ENCODE measurements at places on chromosomes 1 and 21. TPM values are rescaled to one million over a fixed set of nuclear protein-coding genes. Genes with fewer than 3 reads are reported as not detected.
A peak's percentile ranks its signal among the peaks of the same experiment; 100 is the strongest.

- DNase-seq, result no peak
Observed at GRCh38 chr1:159880430-159880829, 18.0 kb upstream of the VSIG8 start.

NCAM2 gene
- total RNA-seq, result 2.1 TPM

- DNase-seq, result no peak
Observed at GRCh38 chr1:147895123-147895522, 7.5 kb upstream of the GJA8 start.

DNA sequence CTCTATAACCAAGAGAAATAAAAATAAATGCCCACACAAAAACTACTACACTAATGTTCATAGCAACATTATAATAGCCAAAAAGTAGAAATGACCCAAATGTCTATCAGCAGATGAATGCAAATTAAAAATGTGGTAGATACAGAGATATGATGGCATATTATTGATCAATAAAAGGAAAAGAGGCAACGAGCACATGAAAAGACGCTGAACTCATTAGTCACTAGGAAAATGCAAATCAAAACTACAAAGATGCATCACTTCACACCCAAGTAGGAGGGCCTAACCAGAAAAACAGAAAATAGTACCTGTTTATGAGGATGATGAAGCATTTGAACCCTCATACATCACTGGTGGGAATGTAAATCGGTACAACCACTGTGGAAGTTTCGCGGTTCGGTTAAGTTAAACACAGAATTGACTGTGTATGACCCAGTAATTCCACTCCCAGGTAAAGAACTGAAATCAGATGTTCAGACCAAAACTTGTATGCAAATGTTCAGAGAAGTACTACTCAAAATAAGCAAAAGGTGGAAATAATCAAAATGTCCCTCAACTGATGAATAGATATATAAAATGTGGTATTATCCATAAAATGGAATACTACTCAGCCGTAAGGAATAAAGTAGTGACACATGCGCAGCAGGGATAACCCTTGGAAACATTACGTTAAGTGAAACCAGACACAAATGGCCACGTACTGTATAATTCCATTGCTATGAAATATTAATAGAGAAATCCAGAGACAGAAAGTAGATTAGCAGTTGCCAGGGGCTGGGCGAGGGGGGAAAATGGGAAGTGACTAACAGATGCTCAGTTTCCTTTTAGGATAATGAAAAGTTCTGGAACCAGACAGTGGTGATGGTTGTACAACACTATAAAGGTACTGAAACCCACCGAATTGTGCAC, 3.1 kb downstream of the USP48 start:
- DNase-seq, result no peak

CCDC185 gene
- total RNA-seq, result not detected

DNA sequence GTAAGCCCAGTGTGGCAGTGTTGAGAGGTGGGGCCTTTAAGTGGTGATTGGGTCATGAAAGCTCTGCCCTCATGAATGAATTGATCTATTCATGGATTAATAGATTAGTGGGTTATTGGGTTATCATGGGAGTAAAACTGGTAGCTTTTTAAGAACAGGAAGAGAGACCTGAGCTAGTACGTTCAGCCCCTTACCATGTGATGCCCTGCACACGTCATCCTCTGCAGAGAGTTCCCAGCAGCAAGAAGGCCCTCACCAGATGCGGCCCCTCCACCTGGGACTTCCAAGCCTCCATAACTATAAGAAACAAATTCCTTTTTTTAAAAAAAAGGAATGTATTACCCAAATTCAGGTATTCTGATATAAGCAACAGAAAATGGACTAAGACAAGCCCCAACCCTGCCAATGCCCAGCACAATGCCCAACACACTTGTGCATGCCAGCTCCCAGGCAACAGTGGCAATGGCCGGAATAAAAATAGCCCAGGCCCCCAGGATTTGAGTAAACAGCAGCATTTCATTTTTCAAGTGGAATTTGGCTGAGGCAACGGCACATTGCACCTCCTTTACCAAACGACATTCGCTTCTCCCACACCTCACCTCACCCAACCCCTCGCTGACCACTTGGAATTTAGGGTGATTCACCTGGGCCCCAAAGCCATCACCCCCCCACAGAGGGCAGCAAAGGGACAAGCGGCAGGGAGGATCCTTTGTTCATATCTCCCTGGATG, 215.9 kb downstream of the TOMM20 start:
- peak; percentile 68 for DNase-seq

DNA sequence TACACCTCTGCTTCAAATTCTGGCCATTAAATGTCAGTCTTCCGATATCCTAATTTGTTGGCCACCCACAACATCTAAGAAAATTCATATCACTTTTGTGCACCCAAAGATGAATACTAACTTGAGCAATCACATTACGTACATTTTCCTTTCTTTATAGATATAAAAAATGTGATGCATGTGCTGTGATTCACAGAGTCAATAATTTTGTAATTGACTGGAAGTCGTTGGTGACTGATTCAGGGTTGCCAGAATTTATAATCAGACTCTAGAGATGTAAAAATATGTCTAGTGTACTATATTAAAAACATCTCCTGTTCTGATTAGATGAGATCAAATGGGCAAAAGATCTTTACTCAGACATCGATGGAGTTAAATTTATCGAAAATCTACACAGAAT, 150.0 kb upstream of the KCTD3 start:
- no peak for DNase-seq

Measured in upper lobe of left lung (tissue), 6 donors.